ENCODE measurements at places on chromosomes 12 and 14.
A peak's percentile ranks its signal among the peaks of the same experiment; 100 is the strongest.

DNA sequence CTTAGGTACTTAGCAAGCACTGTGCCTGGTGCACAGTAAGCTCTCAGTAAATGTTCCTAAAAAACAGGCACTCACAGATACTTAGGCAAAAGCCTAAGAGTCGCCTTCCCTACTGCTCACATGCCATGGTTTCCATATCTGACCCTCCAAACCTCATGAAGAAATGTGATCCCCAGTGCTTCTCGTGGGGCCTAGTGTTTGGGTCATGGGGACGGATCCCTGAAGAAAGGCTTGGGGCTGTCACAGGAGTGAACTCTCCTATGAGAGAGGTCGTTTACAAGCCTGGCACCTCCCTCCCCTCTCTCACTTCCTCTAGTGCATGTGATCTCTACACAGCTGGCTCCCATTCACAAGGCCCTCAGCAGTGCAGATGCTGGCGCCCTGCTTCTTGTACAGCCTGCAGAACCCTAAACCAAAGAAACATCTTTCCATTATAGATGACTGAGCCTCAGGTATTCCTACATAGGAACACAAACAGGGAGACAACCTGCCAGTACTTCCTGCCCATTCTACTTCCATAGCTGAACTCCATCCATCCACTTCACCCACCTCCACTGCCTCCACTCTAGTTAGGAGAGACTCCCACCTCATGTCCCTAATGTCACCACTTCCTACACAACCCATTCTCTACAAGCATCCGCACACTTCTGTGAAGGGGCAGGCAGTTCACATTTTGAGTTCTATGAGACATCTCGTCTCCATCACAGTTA is 2.9 kb downstream of the SLC15A4 start:
- DNase-seq: no peak

DNA sequence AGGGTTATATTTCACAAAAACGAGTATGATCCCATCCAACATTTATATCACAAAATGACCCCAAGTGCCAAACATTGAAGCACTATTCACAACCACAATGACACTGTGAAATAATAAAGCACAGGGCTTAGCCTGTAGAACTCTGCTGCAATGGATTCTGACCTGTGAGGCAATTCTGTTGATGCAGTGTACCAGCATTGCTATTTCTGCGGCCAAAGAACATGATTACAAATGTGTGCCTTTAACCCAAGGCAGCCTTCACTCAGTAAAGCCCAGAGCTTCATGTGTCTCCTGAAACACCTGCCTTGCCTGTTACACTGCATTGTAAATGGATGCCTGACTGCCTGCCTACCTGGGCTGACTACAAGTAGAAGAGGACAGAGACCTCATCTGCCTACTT is 158.0 kb downstream of the PPM1H start:
- DNase-seq: no peak

- DNase-seq: no peak
Observed at GRCh38 chr14:102034301-102034700, 52.5 kb downstream of the HSP90AA1 start.

DNA sequence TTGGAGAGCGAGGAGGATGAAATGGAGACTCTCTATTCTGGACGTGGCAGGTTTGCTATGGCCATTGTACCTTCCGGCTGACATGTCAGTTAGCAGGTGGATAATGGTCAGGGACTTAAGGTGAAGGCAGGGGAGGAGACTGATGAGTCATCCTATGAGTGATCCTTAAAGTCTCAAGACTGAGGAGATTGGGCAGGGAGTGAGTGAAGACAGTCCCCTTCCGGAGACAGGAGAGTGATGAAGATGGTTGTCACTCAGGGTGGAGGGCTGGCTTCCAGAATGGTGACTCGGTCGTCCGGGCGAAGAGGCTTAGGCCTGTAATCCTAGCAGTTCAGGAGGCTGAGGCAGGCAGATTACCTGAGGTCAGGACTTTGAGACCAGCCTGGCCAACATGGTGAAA is 49.8 kb upstream of the CCDC63 start:
- no peak for DNase-seq

GRCh38 chr12:85036234-85036707 is at the start of the genes LRRIQ1 and TSPAN19:
TSS of gene LRRIQ1 (plus strand) at chr12:85036351. CDS start at chr12:85038177, 1,826 bp downstream.
TSS of gene TSPAN19 (minus strand) at chr12:85036277. CDS start at chr12:85029946, 6,331 bp downstream.
- DNase-seq: peak; percentile 92

GRCh38 chr14:33908540-33909223 is 42.2 kb downstream of the EGLN3 start:
- peak; percentile 42 for DNase-seq

DNA sequence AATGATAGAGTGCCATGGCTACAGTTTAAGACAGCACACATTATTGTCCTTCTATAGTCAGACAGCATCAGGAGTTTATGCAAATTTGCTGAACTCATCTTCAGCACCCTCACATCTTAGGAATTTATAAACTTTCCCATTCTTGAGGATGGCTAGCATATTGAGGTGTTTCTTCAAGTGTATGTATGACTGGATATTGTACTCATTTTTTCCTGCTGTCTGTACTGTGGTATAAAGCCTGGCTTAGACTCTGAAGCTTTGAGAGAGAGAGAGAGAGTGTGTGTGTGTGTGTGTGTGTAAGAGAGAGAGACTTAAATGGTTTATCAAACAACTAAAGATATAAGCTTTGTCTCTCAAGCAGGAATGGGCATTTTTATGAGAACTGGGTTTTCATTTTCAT is 161.6 kb downstream of the PIK3C2G start:
- DNase-seq: no peak
